Activated CD4-positive, alpha-beta T cell treated with anti-CD3 and anti-CD28 coated beads, Interleukin-10, Interleukin-2, amounts not matched to agents 100 ng/mL and 50 ng/mL, durations not matched to agents 16 hours and 8 hours (primary cell): ENCODE measurements at places on chromosomes 2 and 18.

DNA sequence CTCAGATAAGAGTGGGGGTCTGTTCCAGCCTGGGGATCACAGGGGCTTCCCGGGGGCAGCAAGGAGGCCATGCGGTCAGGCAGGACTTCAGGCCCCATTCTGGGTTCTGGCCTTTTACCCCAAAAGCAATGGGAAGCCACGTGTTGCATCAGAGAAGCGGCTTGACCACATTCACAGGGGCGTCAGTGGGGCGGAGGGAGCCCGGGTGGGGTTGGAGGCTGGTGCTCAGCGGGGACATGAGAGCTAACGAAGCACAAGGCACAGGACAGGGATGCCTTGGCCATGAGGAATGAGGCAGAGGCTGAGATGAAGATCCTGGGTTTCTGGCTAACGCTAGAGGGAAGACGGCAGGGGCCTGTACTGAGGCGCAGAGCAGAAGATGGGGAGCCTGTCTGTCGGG, 6.1 kb downstream of the HJURP start:
- DNase-seq: no peak

DNA sequence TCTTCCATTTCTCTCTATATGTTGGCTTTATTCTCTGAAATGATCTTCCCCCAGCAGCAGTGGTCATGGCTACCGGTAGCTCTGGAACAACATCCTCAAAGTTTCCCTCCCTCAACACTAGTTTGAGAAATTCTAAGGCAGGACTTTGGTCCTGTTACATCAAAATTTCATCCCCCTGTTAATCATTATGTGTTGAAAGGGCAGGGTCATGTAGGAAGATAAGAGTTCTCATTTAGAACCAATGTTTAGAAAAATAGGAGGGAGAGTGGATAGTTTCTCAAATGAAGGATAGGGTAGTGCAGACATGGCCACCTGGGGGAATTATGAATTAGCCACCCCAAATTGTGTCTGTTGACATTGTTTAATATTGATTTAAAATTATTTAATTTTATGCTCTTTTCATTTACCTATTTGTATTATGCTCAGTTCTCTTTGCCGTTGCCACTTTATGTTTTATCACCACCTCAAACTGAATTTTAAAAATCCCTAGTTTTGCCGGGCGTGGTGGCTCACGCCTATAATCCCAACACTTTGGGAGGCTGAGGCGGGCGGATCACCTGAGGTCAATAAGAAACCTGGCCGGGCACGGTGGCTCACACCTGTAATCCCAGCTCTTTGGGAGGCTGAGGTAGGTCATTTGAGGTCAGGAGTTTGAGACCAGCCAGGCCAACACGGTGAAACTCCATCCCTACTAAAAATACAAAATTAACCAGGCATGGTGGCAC, 22.3 kb downstream of the EML4 start:
- no peak for DNase-seq

DNA sequence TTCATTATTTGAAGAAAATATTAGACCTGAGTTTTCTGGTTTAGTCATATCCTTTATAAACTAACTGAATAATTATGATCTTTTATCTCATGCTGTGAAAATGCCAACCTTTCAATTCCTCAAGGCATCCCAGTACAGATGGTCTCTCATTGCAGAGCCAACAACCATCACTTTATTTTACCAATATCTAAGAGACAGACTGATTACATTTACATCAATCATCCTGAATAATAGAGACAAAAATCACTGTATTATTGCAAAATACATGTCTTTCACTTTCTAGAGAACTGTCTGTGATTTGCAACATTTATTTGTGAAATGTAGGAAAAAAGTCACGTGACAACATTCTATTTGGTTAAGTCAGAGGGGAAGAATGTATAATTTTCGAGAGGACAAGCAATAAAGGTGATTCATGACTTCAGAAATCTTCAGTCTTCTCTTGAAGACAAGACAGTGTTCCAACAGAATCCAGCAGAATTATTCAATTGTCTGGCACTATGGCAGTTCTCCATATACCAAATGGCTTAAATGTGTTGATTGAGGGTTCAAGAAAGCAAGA, 503.6 kb upstream of the SYT4 start:
- DNase-seq: no peak

- no peak for DNase-seq
These were observed 187.6 kb downstream of the ARHGAP28 start for GRCh38 chr18:6917072-6917471.

GRCh38 chr2:105383432-105384166, 15.3 kb downstream of the FHL2 start:
- no peak for DNase-seq

GRCh38 chr18:61350578-61350977, 17.3 kb downstream of the CDH20 start:
- DNase-seq: no peak

DNA sequence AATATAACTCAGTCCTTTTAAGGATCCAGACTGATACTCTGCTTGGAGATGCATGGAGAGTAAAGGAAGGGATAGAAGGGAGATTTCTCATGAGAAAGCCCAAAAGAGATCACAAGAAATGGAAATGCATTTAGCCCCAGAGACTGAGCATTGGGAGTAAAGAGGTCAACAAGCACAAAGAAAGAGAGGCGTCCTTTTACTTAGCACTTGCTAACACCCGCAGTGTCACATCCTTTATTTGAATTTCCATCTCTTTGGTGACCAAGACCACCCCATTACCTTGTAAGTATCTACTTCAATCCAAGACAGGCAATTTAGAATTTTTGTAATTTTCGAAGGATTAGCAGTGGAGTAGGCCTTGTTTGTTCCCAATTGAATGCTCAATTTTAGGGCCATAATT, 111.8 kb upstream of the DCC start:
- DNase-seq: no peak

- DNase-seq: no peak
These were observed 297.8 kb downstream of the MYCN start for GRCh38 chr2:16238001-16238761.

- no peak for DNase-seq
These were observed 19.6 kb downstream of the CEP68 start for GRCh38 chr2:65075605-65076344.

- no peak for DNase-seq
These were observed 15.9 kb downstream of the GATA6 start for GRCh38 chr18:22185273-22185672.

DNA sequence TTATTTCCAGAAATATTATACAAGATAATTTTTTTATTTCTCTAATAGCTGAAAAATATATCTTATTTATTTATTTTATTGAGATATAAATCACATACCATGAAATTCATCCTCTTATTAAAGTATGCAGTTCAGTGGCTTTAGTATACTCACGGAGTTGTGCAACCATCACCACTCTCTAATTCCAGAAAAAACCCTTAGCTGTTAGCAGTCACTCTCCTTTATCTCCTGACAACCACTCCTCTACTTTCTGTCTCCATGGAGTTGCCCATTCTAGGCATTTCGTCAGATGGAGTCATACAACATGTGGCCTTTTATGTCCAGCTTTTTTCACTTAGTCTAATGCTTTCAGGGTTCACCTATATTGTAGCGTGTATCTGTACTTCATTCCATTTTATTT, 66.5 kb downstream of the TCF7L1 start:
- DNase-seq: no peak

GRCh38 chr2:183227176-183227575, 102.9 kb downstream of the NUP35 start:
- DNase-seq: no peak
